ENCODE measurements at places on chromosomes 1 and 21. TPM values are rescaled to one million over a fixed set of nuclear protein-coding genes. Genes with fewer than 3 reads are reported as not detected.
A peak's percentile ranks its signal among the peaks of the same experiment; 100 is the strongest.

DNA sequence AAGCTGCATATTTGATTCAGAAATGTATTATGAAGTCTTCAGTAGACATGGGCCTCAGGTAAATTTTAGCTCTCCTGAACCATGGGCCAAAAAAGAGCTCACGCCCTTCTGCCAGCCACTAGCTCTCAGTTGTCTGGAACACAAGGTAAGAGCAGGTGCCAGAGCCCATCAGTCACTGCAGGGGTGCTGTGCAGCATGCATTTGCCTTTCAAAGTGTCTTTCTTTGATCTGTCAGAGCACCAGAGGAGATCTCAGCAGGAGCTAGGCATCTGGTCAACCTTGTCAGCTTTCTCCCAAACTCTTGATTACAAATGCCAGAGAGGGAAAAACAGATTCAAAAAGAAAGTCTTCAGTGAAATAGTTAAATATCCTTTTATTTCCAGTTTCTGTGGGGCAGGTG is 332.3 kb downstream of the COL11A1 start:
- H3K27me3 ChIP-seq = no peaks in the 10 kb centered on the region
- no peak overlapping the region for H3K4me3 ChIP-seq
- peak; percentile 19 for DNase-seq
- no peaks in the 10 kb centered on the region for H3K4me1 ChIP-seq

GRCh38 chr1:11602981-11603380 is 51.2 kb downstream of the FBXO2 start:
- no peaks in the 10 kb centered on the region for H3K36me3 ChIP-seq
- H3K27me3 ChIP-seq = peaks cover 3% of the 10 kb centered on the region
- peaks cover 4% of the 10 kb centered on the region for H3K4me1 ChIP-seq

- no peak overlapping the region for H3K27ac ChIP-seq
- peaks cover 16% of the 10 kb centered on the region for H3K36me3 ChIP-seq
- no peak overlapping the region for H3K4me3 ChIP-seq
- H3K4me1 ChIP-seq = no peaks in the 10 kb centered on the region
- no peaks in the 10 kb centered on the region for H3K27me3 ChIP-seq
Observed at GRCh38 chr1:214623430-214623829, 20.4 kb downstream of the CENPF start.

ZNF697 gene
- 10.1 TPM for total RNA-seq

- H3K27ac ChIP-seq = no peak overlapping the region
- H3K36me3 ChIP-seq = no peaks in the 10 kb centered on the region
- no peaks in the 10 kb centered on the region for H3K4me1 ChIP-seq
- H3K27me3 ChIP-seq = no peaks in the 10 kb centered on the region
- H3K4me3 ChIP-seq = no peak overlapping the region
Observed at GRCh38 chr21:35586305-35586704, 474.0 kb downstream of the SETD4 start.

- no peak overlapping the region for H3K27ac ChIP-seq
- DNase-seq = no peak
- H3K27me3 ChIP-seq = peaks cover 4% of the 10 kb centered on the region
- peaks cover 45% of the 10 kb centered on the region for H3K4me1 ChIP-seq
- no peaks in the 10 kb centered on the region for H3K36me3 ChIP-seq
Observed at GRCh38 chr1:112320058-112320457, 76.0 kb upstream of the CTTNBP2NL start.

DNA sequence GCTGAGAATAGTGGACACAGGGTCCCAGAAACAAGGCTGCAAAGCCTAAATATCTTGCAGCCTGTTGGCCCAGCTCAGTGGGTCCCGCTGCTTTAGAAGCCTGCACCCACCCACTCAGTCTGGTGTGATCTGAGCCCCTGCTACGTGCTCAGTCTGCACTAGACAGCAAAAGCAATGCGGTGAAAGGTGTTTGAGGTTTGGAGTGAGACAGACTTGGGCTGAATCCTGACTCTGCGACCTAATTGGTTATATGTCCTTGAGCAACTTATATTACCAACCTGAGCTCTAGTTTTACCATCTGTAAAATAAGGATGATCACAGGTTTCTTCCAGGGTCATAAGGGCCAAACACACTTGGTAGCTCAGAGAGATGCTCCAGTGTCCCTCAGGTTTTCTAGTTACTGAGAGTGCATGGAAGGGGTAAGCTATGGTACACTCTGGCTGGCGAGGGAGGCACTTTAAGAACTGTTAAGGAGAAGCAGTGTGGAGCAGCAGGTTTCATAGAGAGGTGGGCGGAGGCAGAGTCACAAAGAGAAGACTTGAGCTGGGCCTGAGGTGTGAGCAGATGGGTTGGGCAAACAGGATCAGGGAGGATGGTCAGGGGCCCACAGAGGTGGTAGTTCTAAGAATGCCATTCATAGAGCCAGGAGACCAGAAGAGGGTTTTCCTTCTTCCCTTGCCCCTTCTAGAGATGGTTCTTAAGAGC is 10.1 kb downstream of the TMEM200B start:
- H3K4me1 ChIP-seq = no peaks in the 10 kb centered on the region
- DNase-seq = no peak
- no peaks in the 10 kb centered on the region for H3K27me3 ChIP-seq
- no peak overlapping the region for H3K27ac ChIP-seq
- no peak overlapping the region for H3K4me3 ChIP-seq
- no peaks in the 10 kb centered on the region for H3K36me3 ChIP-seq

DNA sequence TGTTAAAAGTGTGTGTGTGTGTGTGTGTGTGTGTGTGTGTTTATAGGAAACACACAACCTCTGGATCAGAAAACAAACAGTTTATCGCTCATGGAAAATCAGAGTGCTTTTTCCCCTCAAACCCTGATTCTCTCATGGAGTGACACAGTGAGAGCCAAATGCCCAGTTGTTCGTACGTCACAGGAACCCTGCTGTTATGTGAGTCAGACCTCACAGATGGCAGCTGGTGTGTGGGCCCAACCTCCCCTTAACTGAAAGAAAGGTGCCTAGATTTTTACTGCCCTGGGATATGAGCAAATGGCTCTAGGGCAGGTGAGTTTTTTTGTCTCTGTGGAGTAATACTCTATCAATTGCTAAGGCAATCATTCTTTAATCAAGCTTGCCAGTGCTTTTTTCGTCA is 1788.1 kb downstream of the BRINP3 start:
- H3K27ac ChIP-seq = no peak overlapping the region
- no peaks in the 10 kb centered on the region for H3K27me3 ChIP-seq
- H3K36me3 ChIP-seq = no peaks in the 10 kb centered on the region
- H3K4me1 ChIP-seq = no peaks in the 10 kb centered on the region
- no peak for DNase-seq

DNA sequence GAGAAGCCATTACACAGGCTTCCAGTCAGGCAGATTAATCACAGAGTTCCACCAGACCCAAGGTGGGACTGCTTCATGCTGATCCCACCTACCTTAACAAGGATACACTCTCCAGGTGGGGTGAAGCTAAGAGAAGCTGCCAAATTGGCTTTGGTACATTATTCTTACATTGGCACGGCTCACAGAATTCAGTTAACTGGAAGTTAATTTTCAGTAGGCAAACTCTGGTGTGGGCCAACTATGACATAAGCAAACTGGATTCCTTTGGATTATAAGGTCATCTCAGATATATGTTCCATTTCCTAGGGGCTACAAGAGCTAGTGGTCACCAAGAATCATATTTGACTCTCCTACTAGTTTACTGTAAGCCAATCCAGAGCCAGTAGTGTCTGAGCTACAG is 448.8 kb upstream of the BEND5 start:
- DNase-seq = no peak
- no peaks in the 10 kb centered on the region for H3K27me3 ChIP-seq
- no peaks in the 10 kb centered on the region for H3K36me3 ChIP-seq
- H3K27ac ChIP-seq = no peak overlapping the region

ADGRL4 gene
- 14.0 TPM for total RNA-seq

DNA sequence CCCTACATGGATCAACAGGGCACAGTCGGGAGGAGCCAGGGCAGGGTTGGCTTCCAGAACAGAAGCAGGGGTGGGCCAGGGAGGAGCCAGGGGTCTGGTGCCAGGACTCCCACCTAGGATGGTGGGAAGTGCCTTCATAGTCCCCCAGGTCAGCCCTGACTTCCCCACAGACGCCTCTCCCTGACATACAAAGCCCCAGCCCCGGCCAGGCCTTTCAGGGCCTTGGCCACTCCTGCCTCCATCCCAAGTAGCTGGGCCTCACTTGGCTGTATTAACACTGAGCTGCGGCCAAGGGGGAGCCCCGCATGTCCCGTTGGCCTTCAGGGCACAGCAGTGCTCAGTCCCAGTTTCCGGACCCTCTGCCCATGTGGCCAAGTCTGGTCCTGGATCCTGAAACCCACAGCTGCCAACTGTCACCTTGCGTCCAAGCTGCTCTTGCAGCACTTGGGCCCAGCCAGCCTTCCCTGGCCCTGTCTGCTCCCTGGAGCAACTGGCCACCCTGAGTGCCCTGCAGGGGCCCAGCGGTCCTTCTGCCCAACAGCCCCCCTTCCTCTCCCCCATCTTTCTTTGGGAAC is 627.8 kb downstream of the MATN1 start:
- no peak overlapping the region for H3K27ac ChIP-seq
- DNase-seq = no peak
- no peak overlapping the region for H3K4me3 ChIP-seq
- peaks cover under 1% of the 10 kb centered on the region for H3K27me3 ChIP-seq
- no peaks in the 10 kb centered on the region for H3K4me1 ChIP-seq

DNA sequence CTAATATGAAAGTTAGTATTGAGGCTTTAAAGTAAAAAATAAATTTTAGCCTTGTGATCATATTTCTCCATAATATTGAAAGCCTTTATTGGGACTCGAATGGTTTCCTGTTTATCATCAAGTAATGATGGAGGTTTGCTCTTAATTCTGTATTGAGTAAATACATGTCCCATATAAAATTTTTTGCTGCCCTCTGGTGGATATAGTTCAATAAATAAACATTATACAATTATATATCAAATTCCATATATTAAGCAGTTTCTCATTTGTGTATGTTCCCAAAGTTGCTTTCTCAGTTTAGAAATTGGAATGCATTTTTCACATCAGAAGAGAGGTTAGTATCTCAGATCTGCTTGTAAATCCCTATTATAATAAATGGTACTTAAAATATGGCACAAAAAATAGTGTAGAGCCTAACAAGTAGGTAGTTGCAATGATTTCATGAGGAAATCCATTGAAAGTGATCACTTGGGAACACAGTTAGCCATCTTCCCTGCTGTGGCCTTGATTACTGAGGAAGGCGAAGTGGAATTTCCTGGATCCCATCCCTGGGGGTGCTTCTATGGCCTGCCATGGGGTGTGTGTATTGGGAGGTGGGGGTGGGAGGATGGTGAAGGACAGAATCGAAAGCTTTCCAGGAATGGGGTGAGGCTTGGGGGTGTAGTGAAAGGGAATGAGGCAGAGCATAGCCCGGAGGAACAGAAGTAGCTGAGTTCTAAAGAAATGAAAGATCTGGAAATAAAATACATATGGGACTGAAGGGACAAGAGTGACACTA is 84.1 kb upstream of the C21orf91 start:
- H3K36me3 ChIP-seq = no peaks in the 10 kb centered on the region
- H3K27me3 ChIP-seq = no peaks in the 10 kb centered on the region
- H3K27ac ChIP-seq = no peak overlapping the region
- H3K4me1 ChIP-seq = peaks cover 19% of the 10 kb centered on the region

GRCh38 chr1:211830055-211830327 is 572 bp downstream of the LPGAT1 start:
- H3K27me3 ChIP-seq = no peaks in the 10 kb centered on the region
- peaks cover 8% of the 10 kb centered on the region for H3K4me1 ChIP-seq
- H3K4me3 ChIP-seq = peak overlapping the region; percentile 62
- no peaks in the 10 kb centered on the region for H3K36me3 ChIP-seq
- no peak overlapping the region for H3K27ac ChIP-seq

TCHHL1 gene
- not detected for total RNA-seq

DNA sequence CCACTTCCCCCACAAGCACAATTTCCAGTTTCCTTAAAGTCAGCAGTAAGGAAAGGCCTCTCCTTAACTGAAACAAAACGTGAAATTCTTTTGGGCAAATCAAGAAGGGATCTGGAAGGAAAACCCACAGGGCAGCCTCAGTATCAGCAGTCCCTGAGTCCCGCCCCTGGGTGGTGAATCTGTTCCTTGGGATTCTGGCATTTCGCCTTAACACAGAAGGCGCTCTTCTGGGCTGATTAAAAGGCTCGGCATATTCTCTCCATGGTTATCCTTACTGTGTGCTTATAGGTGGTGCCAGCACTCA is 12.2 kb upstream of the RAB4A start:
- H3K36me3 ChIP-seq = no peaks in the 10 kb centered on the region
- no peak overlapping the region for H3K27ac ChIP-seq
- H3K27me3 ChIP-seq = no peaks in the 10 kb centered on the region
- no peak overlapping the region for H3K4me3 ChIP-seq

DNA sequence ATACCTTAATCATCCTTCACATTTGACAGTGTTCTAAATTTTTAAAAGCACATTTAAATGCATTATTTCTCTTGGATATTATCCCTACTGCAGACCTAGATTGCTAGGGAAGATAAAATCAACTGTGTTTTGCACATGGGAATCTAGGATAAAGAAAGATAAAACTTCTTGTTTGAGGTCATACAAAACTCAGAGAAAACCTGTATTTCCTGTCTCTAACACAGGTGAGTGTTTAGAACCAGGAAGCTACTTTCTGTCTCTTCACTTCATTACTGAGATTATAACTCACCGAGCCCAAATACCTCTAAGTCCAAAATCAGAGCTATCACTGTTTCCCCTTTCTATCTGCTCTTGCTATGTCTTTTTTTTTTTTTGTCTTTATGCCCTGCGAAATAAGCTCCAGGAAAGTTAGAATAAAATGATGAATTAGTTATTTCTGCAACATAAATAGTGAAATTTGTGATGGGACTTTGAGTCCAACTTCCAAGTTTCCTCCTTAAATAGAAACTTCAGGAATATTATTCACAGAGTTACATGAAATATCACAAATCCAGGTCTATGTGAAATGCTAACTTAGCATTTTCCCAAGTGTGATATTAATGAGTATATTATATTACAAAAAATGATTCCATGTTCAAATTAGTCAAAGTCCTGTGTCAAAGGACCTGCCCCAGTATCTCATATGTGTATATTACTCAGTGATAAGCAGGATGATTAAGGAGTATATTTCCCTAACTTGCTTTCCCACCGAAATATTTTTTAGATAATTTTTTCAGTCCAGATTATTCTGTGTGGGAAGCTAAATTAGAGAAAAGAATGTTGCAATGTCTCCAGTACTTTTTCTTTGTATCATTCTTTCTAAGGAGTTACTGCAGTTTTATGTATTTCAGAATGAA is 226.4 kb downstream of the PLA2G4A start:
- no peak for DNase-seq
- no peaks in the 10 kb centered on the region for H3K36me3 ChIP-seq
- no peak overlapping the region for H3K27ac ChIP-seq
- H3K27me3 ChIP-seq = no peaks in the 10 kb centered on the region

DNA sequence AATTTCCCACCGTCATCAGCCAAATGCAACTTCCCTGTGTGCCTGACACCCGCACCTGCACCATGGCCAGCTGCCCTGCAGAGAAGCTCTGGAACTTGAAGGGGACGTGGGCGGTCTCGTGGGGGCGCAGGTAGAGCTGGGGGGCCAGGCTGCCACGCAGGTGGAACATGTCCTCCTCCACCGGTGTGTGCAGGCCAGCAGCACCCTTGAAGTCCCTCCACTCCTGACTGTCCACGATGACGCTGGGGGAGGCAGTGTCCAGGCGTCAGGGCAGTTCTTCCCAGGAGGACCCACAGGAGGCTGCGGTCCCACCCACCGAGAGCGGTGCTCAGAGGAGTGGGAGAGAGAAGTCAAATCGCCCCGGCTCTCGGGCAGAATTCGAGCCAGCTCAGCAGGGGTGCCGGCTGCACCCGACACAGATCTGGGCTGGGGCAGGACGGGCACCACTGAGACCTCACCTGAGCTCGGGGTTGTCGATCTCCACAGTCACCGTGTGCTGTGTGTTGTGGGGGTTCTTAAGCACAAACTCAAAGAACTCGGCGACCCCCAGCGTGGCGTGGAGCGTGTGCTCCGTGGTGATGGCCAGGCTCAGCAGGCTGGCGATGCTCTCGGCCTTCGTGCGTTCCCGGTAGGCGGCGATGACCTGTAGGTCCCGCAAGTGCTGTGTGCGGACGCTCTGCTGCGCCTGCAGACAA is 117.7 kb downstream of the NPHP4 start:
- H3K4me1 ChIP-seq = no peaks in the 10 kb centered on the region
- DNase-seq = no peak
- H3K4me3 ChIP-seq = no peak overlapping the region

All from muscle of leg (tissue), 16 donors.